Ovary (tissue), 10 donors: ENCODE measurements at places on chromosomes 5 and 9. TPM values are rescaled to one million over a fixed set of nuclear protein-coding genes. Genes with fewer than 3 reads are reported as not detected.

MRPS2 gene
- total RNA-seq, result 33.1 TPM

- DNase-seq, result no peak
Observed at GRCh38 chr5:22542340-22542739, 310.8 kb downstream of the CDH12 start.

GRCh38 chr5:140337880-140338279, 8.5 kb downstream of the HBEGF start:
- no peak for DNase-seq

DNA sequence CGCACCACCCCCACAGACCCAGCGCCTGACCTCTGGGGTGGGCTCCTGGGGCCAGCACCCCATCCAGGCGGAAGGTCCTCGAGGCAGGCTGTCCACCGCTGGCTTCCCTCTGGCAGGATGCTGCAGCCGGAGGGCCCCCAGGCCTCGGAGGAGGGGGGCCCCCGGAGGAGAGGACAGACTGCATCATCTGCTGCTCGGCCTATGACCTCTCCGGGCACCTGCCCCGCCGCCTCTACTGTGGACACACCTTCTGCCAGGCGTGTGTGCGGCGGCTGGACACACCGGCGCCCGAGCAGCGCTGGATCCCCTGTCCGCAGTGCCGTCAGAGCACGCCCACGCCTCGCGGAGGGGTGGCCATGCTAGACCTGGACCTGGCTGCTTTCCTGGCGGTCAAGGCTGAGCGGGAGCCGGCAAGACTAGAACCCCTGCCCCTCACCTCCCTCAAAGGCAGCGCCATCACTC, 1.2 kb downstream of the RNF224 start:
- DNase-seq, result no peak

MCTP1 gene
- total RNA-seq, result 11.4 TPM

DNA sequence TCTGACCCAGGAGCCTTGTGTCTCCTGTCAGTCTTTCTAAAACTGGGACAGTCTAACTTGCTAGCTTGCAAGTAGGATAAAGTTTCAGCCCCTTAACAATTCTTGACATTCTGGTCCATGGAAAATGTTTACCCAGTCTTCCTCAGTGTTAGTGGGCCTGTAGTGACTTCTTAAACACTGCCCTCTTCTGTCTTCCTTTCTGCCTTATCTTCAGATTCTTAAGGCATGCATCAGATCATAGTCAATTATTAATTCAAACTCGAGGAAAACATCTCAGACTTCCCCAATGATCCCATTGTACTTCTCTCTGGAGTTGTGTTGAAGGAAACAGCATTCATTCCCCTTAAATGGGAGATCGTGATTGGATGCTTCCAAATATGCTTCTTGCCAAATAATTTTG, 1199.8 kb downstream of the DTWD2 start:
- no peak for DNase-seq

MEIKIN gene
- total RNA-seq, result not detected

GRCh38 chr5:54722846-54723433, 205.4 kb downstream of the SNX18 start:
- no peak for DNase-seq

PCDHA9 gene
- 0.59 TPM for total RNA-seq

- no peak for DNase-seq
Observed at GRCh38 chr5:81156732-81157131, 76.4 kb upstream of the CKMT2 start.

DNA sequence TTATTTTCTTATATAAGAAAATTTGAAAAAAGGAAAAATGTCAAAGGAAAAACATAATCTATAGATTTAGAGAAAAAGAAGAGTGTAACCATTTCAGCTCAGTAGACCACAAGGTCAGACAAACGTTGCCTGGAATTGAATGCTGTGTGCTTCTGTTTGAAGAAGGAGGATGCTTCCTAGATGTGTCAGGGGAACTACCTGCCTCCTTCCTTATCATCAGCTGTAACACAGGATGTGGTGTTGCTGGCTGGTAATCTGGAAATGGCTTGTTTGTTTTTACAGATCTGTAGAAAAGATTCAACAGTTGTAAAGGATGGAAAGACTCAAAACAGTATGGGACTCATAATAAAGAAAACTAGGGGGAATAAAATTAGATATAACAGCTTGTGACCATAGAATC, 160.7 kb upstream of the MEF2C start:
- no peak for DNase-seq

MCIDAS gene
- total RNA-seq, result not detected

- no peak for DNase-seq
Observed at GRCh38 chr9:104748359-104749031, 1.0 kb downstream of the NIPSNAP3A start.

- no peak for DNase-seq
Observed at GRCh38 chr5:167478188-167478587, 813.3 kb upstream of the WWC1 start.

DNA sequence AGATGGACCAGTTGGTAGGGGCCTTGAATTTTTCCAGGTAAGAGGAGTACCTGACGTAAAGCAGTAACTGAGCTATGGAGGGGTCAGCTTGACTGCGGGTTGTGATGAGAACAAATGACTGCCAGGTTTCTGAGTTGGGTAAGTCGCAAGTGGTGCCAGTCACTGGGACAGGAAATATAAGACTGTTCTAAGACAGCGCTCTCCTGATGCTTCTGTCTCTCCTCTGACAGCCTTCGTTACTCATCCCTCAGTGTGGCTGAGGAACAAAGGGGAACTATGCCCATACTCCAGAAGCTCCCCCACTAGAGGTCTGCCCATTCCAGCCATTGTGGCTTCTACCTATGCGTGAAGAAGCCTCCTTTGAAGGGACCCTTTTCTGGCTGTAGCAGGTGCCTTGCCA, 13.3 kb downstream of the CAVIN4 start:
- DNase-seq, result no peak

DNA sequence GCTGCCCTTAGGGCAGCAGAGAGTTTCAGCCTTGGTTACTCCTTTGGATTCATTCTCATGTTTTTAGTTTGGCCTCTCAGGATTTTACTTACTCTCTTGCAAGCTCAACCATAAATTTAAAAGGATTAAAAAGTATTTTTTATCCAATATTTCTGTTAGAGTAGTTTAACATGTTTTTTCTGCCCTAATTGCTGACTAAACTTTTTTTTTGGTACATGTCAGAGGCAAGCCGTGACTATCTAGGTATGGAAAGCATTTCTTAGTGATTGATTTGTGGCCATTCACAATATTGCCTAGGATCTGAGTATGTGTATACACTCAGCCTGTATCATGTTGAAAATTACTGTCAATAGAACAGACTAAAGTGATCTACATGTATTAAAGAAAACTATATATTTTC, 92.1 kb downstream of the MELK start:
- no peak for DNase-seq
